A549 treated with CORT108297 at 1 μM for 4 hours (cell line): ENCODE measurements at places on chromosomes 6 and 20. TPM values are rescaled to one million over a fixed set of nuclear protein-coding genes. Genes with fewer than 3 reads are reported as not detected.

Gene SNX5
- 219 to 240 TPM (median 226 TPM) in 5 replicates for total RNA-seq

Gene TPX2
- total RNA-seq: 98.2 to 128 TPM (median 104 TPM) in 5 replicates

Gene ZSCAN16
- 3.9 to 5.1 TPM (median 4.2 TPM) in 5 replicates for total RNA-seq

Gene RFX6
- total RNA-seq: 0.03 TPM in 1 of 5 replicates, not detected in the others

Gene COL11A2
- 0.52 to 1.2 TPM (median 0.92 TPM) in 5 replicates for total RNA-seq

Gene FAM83C
- total RNA-seq: 0.04 to 0.10 TPM (median 0.06 TPM) in 4 of 5 replicates, not detected in the other

Gene ZNF334
- not detected in 5 replicates for total RNA-seq

Gene IMPG1
- not detected in 5 replicates for total RNA-seq

Gene ARMC12
- 0.12 to 0.57 TPM (median 0.25 TPM) in 5 replicates for total RNA-seq

Gene CGAS
- 5.2 to 6.3 TPM (median 5.4 TPM) in 5 replicates for total RNA-seq

Gene HLA-DMB
- total RNA-seq: 1.5 to 2.5 TPM (median 1.6 TPM) in 5 replicates

Gene PSORS1C2
- total RNA-seq: not detected in 5 replicates

Gene CCHCR1
- 6.5 to 9.0 TPM (median 7.4 TPM) in 5 replicates for total RNA-seq

Gene CNR1
- 0.39 to 1.1 TPM (median 0.57 TPM) in 5 replicates for total RNA-seq

Gene SLC35F1
- total RNA-seq: not detected in 5 replicates

Gene TIAM2
- 2.1 to 3.5 TPM (median 2.9 TPM) in 5 replicates for total RNA-seq
